ENCODE measurements at places on chromosomes 6 and 20.
A peak's percentile ranks its signal among the peaks of the same experiment; 100 is the strongest.

- DNase-seq = no peak
Measured at GRCh38 chr6:6741264-6741663, 152.7 kb downstream of the LY86 start.

DNA sequence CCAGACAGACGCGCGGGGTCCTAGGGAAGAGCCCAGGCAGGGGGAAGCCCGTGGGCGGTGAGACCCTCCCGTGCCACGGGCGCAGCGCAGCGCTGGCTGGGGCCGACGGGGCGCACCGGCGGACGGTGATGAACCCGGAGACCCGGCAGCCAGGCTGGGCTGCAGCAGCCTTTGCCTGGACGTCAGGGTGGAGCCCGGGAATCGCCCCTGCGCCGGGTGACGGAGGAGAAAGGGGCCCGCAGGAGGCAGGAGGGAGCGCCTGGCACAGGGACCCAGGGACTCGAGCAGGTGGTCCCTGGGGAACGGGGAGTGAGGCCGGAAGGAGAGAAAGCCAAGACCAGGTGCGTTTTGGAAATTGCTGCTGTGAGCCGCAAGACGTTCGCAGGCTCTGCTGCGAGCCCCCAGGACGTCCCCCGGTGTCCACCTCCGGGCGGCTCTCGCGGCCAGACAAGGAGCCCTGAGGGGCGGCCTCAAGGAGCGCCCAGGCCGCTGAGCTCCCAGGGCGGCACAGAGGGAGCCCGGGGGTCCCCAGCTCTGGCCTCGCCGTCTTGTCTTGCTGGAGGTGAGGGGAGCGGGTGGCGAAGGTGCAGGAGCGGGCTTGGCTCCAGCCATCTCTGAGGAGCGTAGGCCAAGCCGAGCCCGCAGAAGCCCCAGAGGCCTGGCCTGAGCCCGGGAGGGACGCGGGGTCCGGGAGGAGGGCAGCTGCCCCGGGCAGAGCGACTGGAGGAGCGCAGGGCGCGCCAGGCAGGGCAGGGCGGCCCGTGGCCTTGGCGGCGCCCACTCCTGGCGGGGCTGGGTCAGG is 191.2 kb upstream of the PDE10A start:
- no peak for DNase-seq

DNA sequence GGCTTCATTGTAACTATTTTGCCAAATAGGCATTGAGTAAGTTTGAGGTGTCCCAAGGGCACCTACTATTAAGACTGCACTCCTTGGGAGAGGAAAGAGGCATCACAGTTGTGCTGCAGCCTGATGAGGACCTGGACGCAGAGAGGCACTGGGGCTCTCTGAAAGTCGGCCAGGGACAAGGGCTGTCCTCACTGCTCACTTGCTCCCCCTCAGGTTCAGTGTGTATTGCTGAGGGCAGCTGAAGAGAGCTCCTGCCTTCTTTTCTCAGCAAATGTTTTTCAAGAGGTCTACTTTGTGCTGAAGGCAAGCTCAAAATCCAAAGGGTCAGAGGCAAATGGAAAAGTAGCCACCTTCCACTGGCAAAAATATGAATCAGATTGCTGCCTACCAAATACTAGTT is 331.8 kb downstream of the RIMS1 start:
- peak; percentile 49 for DNase-seq

DNA sequence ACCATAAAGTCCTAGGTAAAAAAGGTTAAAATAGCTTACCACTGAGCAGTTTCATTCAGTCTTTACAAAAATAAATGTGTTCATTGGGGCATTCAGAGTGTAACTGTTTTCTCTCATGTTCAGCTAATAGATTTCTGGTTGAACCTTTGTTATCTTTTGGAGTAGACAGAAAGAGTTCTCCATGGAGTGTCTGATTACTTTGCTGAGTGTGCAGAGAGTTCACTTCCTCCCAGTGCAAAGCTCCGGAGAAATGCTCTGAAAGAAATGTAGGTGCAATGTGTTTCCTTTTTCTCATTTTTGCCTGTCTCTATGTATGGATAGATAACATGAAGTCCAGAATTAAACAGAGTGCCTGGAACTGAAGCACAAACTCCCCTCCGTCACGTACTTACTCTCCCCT is 52.6 kb downstream of the JAG1 start:
- DNase-seq = no peak

DNA sequence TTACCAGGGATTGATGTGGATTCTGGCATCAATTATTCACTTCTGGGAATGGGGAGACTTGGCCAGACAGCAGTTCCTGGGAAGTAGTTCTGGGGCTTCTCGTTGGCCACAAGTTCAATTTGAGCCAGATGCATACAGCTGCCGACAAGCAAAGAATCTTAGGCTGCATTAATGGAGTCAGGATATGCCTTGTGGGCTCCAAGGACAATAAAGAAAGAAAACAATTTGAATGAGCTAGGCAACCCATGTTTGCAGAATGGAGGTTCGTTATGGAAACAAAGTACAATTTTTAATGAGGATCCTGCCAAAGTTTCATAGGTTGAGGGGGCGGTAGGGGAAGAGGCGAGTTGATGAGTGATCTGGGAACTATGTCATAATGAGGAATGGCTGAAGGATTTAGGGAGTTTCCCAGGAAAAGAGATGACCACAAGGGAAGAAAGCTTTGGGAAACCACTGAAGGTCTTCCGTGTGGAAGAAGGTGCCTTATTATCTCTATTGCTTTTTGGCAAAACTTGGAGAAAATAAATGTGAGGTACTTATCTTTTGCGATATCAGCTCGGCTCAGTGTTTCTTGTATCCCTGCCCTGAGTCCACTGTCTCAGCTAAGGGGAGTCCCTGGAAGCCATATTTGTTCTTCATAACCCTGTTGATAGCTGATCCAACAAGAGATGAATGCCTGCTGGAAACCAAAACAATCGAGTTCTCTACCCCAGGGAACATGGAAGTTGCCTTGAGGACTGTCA is 181.0 kb upstream of the ZNF217 start:
- DNase-seq = no peak

GRCh38 chr20:36468149-36469000 is 72.9 kb upstream of the MYL9 start:
- peak; percentile 73 for DNase-seq

DNA sequence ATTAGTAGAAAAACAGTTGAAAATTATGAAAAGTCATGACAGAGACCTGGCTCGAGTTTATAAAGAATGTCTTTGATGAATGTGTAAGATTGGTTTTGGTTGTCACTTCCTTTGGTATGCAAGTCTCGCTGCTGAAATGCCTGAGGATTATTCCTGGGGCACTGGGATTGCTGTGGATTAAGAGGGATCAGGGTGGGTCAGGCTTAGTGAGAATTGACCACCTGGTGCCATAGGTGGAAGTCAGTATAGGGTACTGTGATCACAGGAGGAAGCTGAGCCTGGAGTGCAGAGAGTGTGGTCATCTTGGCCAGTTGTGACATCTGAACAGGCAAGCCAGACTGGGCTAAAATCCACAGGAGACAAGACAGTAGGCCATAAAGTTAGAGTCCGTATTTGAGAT is 34.9 kb downstream of the CEP43 start:
- DNase-seq = no peak

DNA sequence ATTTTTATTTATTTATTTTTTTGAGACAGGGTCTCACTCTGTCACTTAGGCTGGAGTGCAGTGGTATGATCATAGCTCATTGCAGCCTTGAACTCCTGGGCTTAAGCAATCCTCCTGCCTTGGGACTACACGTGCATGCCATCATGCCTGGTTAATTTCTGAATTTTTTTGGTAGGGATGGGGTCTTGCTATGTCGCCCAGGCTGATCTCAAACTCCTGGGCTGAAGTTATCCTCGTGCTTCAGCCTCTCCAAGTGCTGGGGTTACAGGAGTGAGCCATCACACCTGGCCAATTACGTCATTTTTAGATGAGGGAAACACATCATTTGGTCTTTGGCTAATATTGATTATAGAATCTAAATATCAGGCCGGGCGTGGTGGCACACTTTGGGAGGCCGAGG is 32.1 kb downstream of the SOX4 start:
- DNase-seq = no peak

GRCh38 chr6:157762636-157763035 is 60.4 kb upstream of the SNX9 start:
- no peak for DNase-seq

- no peak for DNase-seq
Measured at GRCh38 chr6:11209906-11210305, 22.6 kb downstream of the NEDD9 start.

GRCh38 chr20:19582782-19583181 is 175.3 kb upstream of the RIN2 start:
- DNase-seq = no peak

DNA sequence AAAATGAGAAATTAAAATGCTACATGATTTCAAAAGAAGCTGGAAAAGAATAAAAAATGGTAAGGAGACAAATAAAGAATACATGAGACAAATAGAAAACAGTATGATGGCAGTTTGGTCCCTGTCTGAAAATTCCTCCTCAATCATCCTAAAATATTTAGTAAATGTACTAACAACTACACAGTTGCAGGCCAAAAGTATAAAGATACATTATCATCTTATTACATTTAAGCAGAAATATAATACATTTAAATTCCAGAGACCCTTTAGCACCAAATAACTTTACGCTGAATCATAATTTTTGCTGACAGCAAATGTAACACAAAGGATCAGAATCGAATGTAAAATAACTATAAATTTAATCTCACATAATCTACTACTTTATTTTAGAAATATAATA is 4.4 kb downstream of the HMGCLL1 start:
- no peak for DNase-seq

DNA sequence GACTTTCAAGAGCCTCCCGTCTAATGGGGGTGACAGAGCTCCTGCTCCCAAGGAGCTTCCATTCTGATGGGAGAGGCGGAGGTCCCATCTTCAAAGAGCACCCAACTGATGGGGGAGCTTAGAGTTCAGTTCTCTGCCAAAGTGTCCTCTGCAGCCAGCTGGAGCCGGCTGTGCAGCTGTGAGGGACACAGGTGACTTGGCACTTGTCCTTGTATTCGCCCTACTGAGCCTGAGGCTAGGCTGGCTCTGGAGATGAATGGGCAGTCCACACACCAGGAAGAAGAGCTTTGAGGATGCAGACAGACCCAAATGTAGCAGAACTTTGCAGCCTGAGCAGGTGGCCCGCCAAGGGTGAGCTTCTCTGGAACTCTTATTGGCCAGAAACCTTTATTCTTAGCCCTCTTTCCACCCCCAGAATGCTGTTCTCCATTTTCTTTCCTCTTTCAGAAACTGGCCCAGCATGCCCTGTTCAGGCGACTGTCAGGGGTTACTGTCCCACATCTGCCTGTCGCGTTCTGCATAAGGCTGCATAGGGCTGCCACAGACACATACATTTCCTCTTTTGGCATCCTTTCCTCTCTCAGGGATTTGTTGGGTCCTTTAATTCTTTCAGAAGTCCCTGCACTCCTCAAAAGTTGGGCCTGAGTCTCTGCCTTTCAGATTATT is 108.7 kb upstream of the LRFN2 start:
- no peak for DNase-seq

DNA sequence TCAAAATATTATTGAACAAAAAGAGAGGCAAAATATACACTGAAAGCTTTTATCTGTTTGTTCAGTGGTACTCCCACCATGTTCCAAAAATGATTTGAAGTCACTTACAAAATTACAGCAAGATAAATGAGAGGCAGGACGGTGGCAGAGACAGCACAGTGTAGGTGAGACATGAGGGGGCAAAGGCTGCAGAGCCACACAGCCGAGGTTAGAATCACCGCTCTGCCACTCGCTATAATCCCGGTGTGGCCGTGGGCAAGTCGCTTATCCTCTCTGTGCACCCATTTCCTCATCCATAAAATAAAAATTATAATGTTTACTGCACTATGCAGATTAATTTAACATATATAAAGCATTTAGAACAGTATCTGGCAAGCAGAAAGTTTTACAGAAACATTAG is 140.1 kb upstream of the BEND6 start:
- no peak for DNase-seq

- no peak for DNase-seq
Measured at GRCh38 chr20:17287998-17288397, 61.2 kb downstream of the PCSK2 start.

DNA sequence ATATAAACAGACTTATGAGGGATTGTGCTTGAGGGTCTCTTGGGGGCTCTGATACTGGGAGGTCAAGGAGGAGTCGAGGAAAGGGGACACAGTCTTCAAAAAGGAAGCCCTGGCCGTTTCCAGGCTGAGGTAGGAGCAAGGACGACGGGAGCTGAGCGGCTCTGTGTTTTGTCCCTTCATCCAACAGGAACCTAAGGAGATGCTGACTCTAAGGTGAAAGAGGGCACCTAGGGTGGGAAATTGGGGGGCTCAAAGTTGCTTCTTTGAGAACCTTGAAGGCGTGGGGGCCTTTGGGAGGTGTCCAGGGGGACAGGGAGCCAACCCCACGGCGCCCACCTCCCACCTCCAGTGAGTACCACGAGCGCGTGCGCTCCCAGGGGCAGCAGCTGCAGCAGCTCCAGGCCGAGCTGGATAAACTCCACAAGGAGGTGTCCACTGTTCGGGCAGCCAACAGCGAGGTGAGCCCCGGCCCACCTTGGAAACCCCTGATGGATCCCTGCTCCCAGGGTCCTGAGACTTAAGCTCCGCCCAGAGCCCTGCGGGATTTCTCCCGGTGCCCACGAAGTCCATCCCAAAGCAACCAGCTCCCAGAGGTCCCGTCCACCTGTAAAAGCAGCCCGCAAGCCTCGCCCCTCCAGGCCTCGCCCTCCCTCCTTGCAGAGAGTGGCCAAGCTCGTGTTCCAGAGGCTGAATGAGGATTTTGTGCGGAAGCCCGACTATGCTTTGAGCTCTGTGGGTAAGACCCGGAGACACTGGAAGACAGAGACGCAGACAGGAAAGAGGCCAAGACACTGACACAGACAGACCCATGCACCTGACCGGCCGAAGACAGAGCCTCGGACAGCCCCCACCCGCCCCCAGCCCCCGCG is 2.9 kb downstream of the SPAG4 start:
- DNase-seq = peak; percentile 16

DNA sequence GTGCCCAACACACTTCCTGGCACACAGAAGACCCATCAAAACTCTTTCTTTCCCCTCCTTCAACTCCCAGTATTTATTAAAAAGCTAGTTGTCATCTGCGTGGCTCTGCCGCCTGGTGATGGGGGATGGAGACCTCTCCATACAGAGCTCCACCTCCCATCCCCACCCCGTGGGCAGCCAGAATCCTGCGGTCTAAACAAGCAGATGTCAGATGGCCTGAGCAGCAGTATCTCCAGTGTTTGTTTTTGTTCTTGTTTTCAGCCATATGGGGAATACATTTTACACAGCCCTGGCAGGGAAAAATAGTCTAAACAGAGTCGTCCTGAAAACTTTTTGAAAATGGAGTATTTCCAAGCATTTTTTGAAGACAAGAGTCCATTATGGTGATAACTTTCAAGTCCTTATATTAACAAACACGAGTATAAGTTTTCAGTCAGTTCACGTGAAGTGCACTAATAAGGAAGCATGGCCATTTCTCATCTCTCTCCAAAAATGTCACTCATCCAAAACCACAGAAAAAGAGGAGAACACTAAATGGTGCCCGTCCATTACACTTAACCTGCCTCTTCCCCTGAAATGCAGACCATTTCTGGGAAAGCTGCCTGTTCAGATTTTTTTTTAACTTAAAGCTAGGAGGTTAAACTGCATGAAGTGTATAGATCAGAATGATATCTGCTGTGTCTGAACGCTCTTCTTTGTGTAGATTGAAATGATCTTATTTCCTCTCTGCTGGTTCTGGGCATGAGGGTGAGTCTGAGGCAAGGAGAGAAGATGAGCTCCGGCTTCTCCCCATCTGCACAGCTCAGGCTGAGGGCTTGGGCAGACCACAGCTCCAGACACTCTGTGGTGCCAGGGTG is 91.0 kb downstream of the TCP11 start:
- DNase-seq = peak; percentile 30

GRCh38 chr20:23193801-23194384 is 107.8 kb upstream of the CD93 start:
- DNase-seq = no peak
